ENCODE measurements at places on chromosomes 6 and 20. TPM values are rescaled to one million over a fixed set of nuclear protein-coding genes. Genes with fewer than 3 reads are reported as not detected.

ADGB gene
- not detected for polyA plus RNA-seq

HS3ST5 gene
- not detected for polyA plus RNA-seq

JPH2 gene
- not detected for polyA plus RNA-seq

TNF gene
- polyA plus RNA-seq: 1.1 TPM

C20orf173 gene
- not detected for polyA plus RNA-seq

MPC1 gene
- polyA plus RNA-seq: 41.7 TPM

TPD52L1 gene
- polyA plus RNA-seq: 0.56 TPM

ZC3H12D gene
- 2.3 TPM for polyA plus RNA-seq
